ENCODE measurements at places on chromosomes 3 and 15.

DNA sequence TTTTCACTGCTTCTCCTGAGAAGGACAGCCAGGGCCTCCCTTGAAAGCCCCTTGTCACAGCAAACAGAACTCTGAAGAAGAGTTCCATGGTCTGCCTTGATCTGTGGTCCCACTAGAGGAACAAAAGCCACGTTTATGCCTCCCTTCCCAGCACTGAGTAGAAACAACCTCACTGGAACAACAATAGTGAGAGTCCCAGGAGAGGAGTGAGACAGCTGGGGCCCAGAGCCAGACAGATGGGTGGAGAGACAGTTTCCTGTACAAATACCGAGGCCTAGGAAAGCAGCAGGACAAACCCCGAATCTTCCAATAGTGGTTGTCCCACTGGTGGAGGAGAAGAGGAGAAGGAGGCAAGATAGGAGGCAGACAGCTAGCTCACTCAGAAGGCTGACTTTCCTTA, 106.1 kb downstream of the WDR76 start:
- H3K27me3 ChIP-seq, result no peaks in the 10 kb centered on the region
- no peak overlapping the region for H3K27ac ChIP-seq
- no peaks in the 10 kb centered on the region for H3K36me3 ChIP-seq
- H3K4me3 ChIP-seq, result no peak overlapping the region
- no peak for DNase-seq

- H3K27me3 ChIP-seq, result peaks cover 3% of the 10 kb centered on the region
- no peak overlapping the region for H3K4me3 ChIP-seq
- no peaks in the 10 kb centered on the region for H3K4me1 ChIP-seq
- H3K36me3 ChIP-seq, result no peaks in the 10 kb centered on the region
- DNase-seq, result no peak
These were observed 100.8 kb downstream of the RAB11A start for GRCh38 chr15:65969865-65970816.

DNA sequence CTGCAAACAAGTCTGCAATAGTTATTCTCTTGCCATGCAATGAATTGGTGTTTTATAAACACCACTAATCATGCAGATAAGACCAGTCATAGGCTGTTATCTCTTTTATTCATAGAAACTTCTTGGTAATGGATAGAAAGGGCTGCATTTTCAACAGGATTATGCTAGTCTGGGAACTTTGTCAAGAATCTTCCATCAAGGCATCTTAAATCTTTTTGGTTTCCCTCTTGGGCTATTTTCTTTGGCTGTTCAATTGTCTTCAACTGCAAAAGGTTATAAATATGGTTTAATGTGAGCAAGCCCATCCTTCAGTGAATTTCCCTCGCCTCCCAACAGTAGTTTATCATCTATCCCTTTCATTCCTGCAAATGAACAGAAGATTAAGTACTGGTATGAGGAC, 59.0 kb upstream of the MINAR1 start:
- H3K27ac ChIP-seq, result no peak overlapping the region
- no peak for DNase-seq
- H3K4me1 ChIP-seq, result no peaks in the 10 kb centered on the region

DNA sequence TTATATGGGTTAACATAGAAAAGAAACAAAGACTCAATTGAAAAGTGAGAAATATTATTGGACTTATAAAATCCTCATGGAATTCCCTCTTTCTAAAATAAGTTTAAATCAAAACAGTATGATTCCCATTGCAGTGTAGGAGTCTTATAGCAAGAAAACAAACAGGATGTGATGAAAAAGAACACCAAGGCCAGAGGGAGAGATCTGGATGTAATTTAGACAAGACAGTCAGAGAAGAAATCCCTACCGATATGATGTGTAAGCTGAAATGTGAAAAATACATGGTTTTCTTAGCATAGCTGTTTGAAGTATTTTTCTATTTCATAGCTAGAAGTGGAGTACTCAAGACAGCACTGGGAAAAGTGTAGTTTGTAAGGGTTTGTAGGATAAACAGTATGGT, 521.5 kb downstream of the RSL24D1 start:
- DNase-seq, result no peak
- no peak overlapping the region for H3K27ac ChIP-seq
- H3K36me3 ChIP-seq, result no peaks in the 10 kb centered on the region
- no peaks in the 10 kb centered on the region for H3K4me1 ChIP-seq
- no peak overlapping the region for H3K4me3 ChIP-seq

- DNase-seq, result no peak
- H3K4me1 ChIP-seq, result no peaks in the 10 kb centered on the region
- no peaks in the 10 kb centered on the region for H3K27me3 ChIP-seq
These were observed 66.3 kb downstream of the GTPBP8 start for GRCh38 chr3:113057117-113057516.

- no peak overlapping the region for H3K27ac ChIP-seq
- DNase-seq, result no peak
- no peaks in the 10 kb centered on the region for H3K4me1 ChIP-seq
- H3K4me3 ChIP-seq, result no peak overlapping the region
- no peaks in the 10 kb centered on the region for H3K36me3 ChIP-seq
These were observed 178.7 kb upstream of the MCTP2 start for GRCh38 chr15:94052711-94053110.

DNA sequence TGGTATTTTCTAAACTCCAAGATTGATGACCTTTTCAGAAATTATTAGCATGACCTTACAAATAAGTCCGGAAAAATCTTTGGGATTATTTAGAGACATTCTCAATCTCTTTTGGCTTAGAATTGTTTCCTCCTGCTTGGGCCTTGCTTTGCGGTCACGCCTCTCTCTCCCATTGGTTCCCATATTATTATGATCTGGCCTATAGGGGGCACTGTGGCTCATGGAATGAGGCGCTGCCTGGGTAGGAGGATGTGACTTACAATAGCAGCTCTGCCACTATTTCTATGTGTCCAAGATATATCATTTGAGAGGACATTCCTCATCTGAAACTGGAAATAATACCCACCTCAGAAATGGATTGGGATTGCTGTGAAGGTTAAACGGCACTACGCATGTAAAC, 464.9 kb downstream of the MFSD1 start:
- no peak overlapping the region for H3K27ac ChIP-seq
- DNase-seq, result no peak
- H3K4me3 ChIP-seq, result no peak overlapping the region
- no peaks in the 10 kb centered on the region for H3K4me1 ChIP-seq

GRCh38 chr3:49198611-49199230, 27.3 kb downstream of the KLHDC8B start:
- H3K27me3 ChIP-seq, result no peaks in the 10 kb centered on the region
- H3K36me3 ChIP-seq, result no peaks in the 10 kb centered on the region
- no peak overlapping the region for H3K4me3 ChIP-seq
- no peak for DNase-seq
- H3K4me1 ChIP-seq, result no peaks in the 10 kb centered on the region

DNA sequence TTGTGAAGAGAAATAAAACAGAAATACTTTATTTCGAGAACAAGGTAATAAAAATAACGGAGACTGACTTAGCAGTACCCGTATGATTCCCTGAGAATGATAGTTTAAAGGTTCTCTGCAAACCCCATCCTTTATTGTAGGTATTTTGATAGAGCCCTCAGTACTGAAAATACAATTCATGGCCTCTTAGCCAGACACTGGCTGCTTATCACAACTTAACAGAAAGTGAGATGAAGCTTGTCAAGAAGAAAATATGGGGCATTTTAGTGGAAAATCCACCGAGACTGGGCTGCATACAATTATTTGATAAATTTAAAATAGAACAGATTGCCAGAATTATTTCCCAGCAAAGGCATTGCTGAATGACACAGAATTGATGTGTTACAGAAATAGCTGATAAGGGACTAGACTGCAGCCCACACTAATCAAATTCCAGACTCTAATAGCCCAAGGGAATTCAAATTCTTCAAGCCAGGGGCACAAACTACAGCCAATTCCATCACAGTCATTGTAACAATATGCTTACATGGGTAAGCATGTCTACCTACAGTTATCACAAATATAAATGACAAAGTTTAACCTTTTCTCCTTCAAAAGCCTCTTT, 521.9 kb downstream of the PLOD2 start:
- no peak overlapping the region for H3K4me3 ChIP-seq
- no peaks in the 10 kb centered on the region for H3K4me1 ChIP-seq
- H3K27ac ChIP-seq, result no peak overlapping the region
- H3K36me3 ChIP-seq, result no peaks in the 10 kb centered on the region
- DNase-seq, result no peak

- no peak overlapping the region for H3K27ac ChIP-seq
- no peak overlapping the region for H3K4me3 ChIP-seq
- H3K36me3 ChIP-seq, result no peaks in the 10 kb centered on the region
- no peak for DNase-seq
These were observed 5.0 kb downstream of the CHRNA7 start for GRCh38 chr15:32035285-32035684.

DNA sequence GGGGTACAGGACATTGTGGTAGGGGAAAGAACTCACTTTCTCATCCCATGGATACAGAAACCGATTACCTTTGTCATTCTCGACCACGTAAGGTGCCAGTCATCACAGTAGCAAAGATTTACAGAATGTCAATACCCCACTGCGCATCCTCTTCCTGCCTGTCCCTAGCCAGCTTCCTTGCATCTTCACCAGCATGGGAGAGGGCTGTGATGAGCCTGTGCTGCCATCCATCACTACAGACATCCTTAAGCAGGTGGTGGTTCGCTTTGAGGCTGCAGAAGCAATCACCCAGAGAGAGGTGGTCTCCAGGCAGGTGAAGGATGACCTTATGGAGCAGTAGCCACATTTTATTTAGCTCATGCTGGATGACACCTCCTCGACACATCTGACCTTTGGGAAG, 23.3 kb upstream of the ARIH1 start:
- no peaks in the 10 kb centered on the region for H3K4me1 ChIP-seq
- no peak for DNase-seq
- no peak overlapping the region for H3K27ac ChIP-seq
- H3K36me3 ChIP-seq, result no peaks in the 10 kb centered on the region
- no peaks in the 10 kb centered on the region for H3K27me3 ChIP-seq
- no peak overlapping the region for H3K4me3 ChIP-seq

DNA sequence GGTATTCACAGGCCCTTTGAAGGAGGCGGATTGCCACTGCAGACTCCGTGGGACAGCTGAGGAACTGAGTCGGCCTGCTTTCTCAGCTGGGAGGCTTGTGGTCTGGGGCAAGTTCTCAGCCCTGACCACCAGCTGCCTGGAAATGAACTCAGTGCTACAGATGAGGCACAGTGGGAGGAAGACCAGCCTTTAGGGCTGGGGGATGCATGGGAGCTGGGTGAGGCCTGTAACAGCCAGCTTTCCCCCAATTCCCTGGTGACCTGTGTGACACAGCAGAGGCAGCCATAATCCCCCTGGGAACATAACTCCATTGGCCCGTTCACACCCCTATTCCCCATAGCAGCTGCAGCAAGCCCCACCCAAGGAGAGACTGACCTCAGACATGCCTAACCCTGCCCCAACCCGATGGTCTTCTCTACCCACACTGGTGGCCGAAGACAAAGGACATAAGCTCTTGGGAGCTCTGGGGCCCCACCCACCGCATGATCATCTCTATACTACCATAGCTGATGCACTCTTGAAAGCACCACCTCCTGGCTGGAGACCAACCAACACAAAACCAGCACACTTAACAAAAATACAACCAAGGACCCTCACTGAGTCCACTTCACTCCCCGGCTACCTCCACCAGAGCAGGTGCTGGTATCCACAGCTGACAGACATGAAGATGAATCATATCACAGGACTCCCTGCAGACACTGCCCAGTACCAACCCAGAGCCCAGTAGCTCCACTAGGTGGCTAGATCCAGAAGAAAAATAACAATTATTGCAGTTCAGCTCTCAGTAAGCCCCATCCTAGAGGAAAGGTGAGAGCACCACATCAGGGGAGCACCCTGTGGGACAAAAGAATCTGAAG, 24.9 kb downstream of the ZMAT3 start:
- H3K4me1 ChIP-seq, result no peaks in the 10 kb centered on the region
- H3K36me3 ChIP-seq, result no peaks in the 10 kb centered on the region
- H3K27ac ChIP-seq, result no peak overlapping the region
- DNase-seq, result no peak
- H3K27me3 ChIP-seq, result no peaks in the 10 kb centered on the region

- H3K27ac ChIP-seq, result no peak overlapping the region
- H3K27me3 ChIP-seq, result no peaks in the 10 kb centered on the region
- no peaks in the 10 kb centered on the region for H3K36me3 ChIP-seq
- no peaks in the 10 kb centered on the region for H3K4me1 ChIP-seq
- DNase-seq, result no peak
- H3K4me3 ChIP-seq, result no peak overlapping the region
These were observed 348.5 kb upstream of the UMPS start for GRCh38 chr3:124381575-124382333.

GRCh38 chr3:53489787-53490458, 4.5 kb upstream of the CACNA1D start:
- H3K4me3 ChIP-seq, result no peak overlapping the region
- no peak overlapping the region for H3K27ac ChIP-seq
- no peak for DNase-seq
- no peaks in the 10 kb centered on the region for H3K36me3 ChIP-seq

GRCh38 chr15:67884514-67885174, 44.8 kb upstream of the RNU6-1 start:
- H3K36me3 ChIP-seq, result no peaks in the 10 kb centered on the region
- no peak overlapping the region for H3K27ac ChIP-seq
- peaks cover 9% of the 10 kb centered on the region for H3K27me3 ChIP-seq
- peaks cover 3% of the 10 kb centered on the region for H3K4me1 ChIP-seq
- DNase-seq, result peak; percentile 18
- H3K4me3 ChIP-seq, result peak overlapping the region; percentile 49

DNA sequence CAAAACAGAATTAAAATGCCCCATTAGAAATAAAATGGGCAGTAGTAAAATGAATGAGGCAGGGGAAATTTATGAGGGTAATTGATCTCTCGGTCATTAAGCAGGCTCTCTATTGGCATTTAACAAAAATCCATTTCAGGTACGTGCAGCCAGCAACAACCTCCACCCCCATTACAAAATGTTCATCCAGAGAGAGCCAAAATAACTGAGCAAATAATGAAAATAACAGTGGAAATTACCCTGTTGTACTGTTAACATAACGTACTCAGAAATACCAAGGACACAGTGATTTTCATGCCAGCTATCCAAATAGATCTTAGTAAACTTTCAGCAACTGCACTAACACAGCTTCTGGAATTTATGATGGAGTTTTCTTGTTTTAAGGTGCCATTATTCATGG, 127.7 kb downstream of the IL1RAP start:
- H3K27ac ChIP-seq, result no peak overlapping the region
- DNase-seq, result no peak
- H3K27me3 ChIP-seq, result no peaks in the 10 kb centered on the region
- H3K4me1 ChIP-seq, result no peaks in the 10 kb centered on the region

- no peaks in the 10 kb centered on the region for H3K27me3 ChIP-seq
- H3K36me3 ChIP-seq, result no peaks in the 10 kb centered on the region
- peaks cover 9% of the 10 kb centered on the region for H3K4me1 ChIP-seq
- H3K27ac ChIP-seq, result no peak overlapping the region
- no peak for DNase-seq
These were observed 4.4 kb downstream of the CCR1 start for GRCh38 chr3:46203681-46204080.

GRCh38 chr3:99355465-99355864, 282.9 kb upstream of the COL8A1 start:
- no peak for DNase-seq
- no peaks in the 10 kb centered on the region for H3K36me3 ChIP-seq
- H3K4me3 ChIP-seq, result no peak overlapping the region
- H3K27me3 ChIP-seq, result no peaks in the 10 kb centered on the region

GRCh38 chr3:158127250-158128219, 17.6 kb downstream of the RSRC1 start:
- no peak overlapping the region for H3K27ac ChIP-seq
- H3K4me3 ChIP-seq, result no peak overlapping the region
- H3K27me3 ChIP-seq, result no peaks in the 10 kb centered on the region
- H3K36me3 ChIP-seq, result peaks cover 18% of the 10 kb centered on the region
- H3K4me1 ChIP-seq, result no peaks in the 10 kb centered on the region
